ENCODE measurements at places on chromosomes 13 and 19.

GRCh38 chr19:34308381-34309367 lies 54.3 kb downstream of the GARRE1 start:
- no peak for DNase-seq

DNA sequence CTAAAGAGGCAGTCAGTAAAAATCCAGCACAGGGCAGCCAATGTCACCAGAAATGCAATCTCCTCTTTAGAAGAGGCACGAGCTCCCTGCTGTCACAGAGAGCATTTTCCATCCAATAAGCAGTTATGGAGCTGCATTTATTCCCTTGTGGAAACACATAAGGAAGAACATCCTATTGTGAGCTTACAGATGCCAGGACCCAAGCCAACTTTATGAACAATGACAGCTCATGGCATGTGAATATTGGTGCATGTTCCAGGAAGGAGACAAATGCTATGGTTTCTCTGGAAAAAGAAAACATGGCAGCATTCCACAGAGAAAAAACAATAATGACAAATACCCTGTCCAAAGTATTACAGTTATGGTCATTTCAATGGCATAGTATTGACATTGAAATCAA lies 955.6 kb downstream of the UQCRFS1 start:
- no peak for DNase-seq

DNA sequence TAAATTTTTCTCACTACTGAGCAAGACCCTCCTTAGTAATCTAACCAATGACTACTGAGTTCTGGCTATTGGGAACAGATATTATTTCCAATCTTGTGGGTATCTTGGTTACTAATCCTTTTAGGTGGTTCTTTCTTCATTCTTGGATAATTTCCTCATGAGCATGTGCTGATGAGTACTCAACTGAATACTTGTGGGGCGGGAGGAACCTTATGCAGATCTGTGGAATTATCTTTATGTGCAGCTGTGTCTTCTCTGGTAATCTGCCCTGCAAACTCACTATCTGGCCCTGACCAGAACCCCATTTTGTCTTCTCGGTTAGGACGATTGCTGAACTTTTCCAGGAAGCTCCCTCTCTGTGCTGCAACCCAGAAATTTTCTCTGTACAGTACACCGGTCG lies 89.7 kb upstream of the TRPC4 start:
- no peak for DNase-seq

- DNase-seq: no peak
Observed at GRCh38 chr19:57363688-57364181, 384 bp downstream of the TRAPPC2B start.

GRCh38 chr13:99085808-99086266 lies 108.0 kb upstream of the DOCK9 start:
- DNase-seq: no peak

GRCh38 chr19:58471736-58472135 lies 4.4 kb upstream of the ZNF446 start:
- DNase-seq: no peak

DNA sequence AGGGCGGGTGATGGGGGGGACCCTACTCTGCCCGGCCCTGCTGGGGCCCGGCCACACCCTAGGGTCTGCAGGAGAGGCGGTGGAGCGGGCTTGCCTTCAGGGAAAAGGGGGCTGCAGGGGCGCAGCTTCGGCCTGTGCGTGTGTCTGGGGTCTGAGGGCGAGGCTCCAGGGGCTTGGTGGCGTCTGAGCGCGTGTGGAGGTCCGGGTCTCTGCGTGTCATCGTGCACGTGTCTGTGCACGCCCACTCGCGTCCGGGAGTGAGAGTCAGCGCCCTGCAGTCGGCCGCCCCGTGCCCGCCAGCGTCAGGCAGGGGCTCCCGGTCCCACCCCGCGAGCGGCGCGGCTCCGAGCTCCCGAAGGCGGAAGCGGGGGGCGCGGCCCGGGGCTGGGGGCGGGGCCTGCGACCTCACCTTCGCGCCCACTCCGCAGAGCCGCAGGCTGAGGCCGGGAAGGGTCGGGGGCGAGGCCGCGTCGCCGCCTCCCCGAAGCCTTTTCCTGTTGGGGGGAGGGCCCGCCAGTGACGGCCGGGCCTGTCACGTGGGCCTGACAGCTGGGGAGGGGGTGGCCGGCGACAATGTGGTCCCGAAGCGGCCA lies at the start of gene ARHGAP45:
Gene ARHGAP45 (plus strand): TSS at position 420 of the 593 bp plus-strand sequence. CDS start 239 bp downstream, outside the sequence.
- DNase-seq: peak; percentile 60

- DNase-seq: no peak
Observed at GRCh38 chr13:44812818-44813217, 176.5 kb downstream of the NUFIP1 start.

DNA sequence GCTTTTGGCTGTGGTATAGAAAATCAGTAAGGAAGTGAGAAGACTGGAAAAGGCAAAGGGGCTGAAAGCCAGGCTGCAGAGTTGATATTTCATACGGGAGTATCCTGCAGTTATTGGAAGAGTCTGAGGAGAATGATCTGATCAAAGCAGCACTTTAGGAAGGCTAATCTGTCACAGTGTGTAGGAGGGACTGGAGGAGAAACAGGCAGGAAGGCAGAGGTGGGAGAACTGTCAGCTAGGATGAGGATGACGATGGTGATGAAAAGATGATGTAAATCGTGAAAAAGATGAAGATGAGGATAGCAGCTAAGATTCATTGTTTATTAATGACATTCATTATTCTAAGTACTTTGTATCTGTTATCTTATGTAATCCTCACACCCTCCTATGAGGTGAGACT lies 123.0 kb downstream of the DNAJC15 start:
- no peak for DNase-seq

- no peak for DNase-seq
Observed at GRCh38 chr13:111510502-111511218, 190.2 kb downstream of the TEX29 start.

DNA sequence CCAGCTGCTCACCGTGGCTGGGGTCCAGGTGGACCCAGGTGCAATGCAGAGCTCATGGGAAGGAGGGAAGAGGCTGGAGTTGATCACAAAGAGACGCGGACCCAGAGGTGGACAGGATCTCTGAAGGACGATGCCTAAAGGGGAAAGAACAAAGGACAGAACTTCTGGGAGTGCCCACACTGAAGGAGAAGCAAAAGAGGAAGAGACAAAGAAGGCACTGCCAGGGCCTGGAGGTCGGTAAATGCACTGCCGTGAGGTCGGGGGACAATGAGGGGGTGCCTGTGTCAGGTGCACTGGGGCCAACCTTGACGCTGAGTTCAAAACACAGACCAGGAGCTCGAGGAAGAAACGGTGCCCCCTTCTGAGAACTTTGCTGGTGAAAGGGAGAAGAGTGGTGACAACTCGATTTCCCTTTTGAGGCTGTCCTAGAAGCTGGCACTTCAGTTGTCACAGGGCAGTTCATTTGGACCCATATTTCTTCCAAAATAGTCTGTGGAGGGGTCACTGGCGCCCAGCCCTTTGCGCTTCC lies 55.6 kb downstream of the GJA3 start:
- DNase-seq: no peak

DNA sequence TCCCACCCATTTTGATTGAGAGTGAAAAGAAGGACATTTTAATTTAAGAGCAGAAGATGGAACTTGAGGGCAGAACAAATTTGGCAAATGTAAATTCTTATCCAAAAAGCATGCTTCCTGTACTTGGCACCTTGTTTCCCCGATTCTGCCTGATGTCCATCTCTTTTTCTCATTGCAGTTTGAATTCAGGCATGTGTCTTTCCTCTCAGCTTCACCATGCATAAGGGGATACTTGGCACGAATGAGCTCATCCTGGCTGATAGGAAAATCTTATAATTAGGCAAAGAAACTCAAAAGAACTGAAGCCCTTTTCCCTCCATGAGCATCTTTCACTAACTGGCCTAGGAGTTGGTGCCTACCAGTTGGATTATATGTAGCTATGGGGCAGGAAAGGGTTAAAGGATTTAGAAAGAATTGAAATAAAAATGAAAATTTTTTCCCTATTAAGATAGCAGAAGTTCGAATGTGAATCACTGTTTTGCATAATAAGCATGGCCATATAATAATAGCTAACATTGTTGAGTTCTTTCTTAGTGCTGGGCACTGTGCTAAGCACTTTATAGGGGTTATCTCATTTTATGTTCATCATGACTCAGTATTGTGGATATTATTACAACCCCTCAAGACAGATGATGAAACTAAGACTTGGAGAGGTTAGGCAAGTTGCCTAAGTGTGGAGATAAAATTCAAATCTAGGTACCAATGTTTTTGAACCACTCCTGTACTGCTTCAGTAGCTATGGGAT lies 386.6 kb downstream of the KCNRG start:
- DNase-seq: no peak

GRCh38 chr13:73070451-73071098 lies 11.8 kb downstream of the KLF5 start:
- DNase-seq: no peak

DNA sequence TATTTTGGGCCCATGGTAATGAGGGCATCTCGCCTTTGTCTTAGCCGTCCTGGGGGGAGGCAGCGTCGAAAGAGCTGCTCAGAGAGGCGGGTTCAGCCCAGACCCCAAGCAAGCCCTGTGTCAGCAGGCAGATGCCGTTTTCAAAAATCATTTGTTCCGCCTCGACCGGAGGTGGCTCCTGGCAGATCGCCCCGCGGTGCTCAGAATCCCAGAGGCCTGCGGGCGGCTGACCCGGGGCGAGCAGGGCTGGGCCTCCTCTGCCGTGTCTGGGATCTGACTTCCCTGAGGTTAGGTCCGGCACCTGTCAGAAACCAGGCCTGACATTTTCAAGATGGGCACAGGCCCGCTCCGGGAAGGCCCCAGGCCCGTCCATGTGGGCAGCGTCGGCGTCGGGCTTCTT lies 36.1 kb downstream of the CRTC1 start:
- no peak for DNase-seq
